ENCODE measurements at places on chromosomes 3 and 15. TPM values are rescaled to one million over a fixed set of nuclear protein-coding genes. Genes with fewer than 3 reads are reported as not detected.

- DNase-seq: no peak
Measured at GRCh38 chr15:79896131-79896633, 632 bp downstream of the MTHFS start.

DNA sequence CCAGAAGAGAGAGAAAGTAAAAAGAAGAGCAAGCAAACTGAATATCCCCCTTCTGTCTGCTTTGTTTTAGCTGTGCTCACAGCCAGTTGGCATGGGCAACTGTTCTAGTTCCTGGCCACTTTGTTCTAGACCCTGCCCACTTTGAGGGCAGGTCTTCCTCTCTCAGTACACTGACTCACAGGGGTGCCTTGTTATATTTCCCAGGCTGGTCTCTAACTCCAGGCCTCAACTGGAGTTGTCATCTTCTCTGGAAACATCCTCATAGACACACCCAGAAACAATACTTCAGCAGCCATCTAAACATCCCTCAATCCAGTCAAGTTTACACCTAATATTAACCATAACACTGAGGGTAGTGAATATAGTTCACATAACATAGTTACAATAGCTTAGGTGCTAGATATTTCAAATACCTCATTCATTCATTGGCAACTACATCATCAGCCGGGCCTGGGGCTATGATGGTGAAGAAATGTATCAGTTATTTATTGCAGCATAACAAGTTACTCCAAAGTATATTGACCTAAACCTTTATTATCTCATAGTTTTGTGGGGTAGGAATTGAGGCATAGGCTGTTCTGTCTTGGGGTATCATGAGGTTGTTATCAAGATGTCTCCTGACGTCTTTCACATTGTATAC is 106.0 kb downstream of the UBE2E2 start:
- no peak for DNase-seq

- no peak for DNase-seq
Measured at GRCh38 chr15:54803134-54803808, 393.5 kb downstream of the RSL24D1 start.

DNA sequence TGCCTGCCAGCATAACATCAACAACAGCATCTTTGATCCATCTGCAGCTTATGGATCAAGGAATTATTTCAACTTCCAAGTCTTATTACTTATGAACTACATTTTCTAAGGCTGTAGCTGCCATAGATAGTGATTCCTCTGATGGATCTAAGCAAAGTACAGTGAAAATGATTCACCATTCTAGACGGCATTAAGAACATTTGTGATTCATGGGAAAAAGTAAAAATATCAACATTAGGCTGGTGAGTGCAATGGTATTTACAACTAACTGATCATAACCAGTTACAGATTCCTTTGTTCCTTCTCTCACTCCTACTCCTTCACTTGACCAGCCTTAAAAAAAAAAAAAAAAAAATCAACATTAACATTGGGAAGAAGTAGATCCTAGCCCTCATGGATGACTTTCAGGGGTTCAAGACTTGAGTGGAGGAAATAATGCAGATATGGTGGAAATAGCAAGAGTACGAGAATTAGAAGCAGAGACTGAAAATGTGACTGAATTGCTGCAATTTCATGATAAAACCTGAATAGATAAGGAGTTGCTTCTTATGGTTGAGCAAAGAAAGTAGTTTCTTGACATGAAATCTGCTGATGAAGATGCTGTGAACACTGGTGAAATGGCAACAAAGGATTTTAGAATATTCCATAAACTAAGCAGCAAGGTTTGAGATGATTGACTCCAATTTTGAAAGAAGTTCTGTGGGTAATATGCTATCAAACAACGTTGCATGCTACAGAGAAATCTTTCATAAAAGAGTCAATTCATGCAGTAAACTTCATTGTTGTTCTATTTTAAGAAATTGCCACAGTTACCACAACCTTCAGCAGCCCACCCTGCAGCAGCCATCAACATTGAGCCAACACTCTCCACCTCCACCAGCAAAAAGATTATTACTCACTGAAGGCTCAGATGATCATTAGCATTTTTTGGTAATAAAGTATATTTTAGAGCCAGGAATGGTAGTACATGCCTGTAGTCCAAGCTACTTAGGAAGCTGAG is 22.8 kb downstream of the SLC12A6 start:
- DNase-seq: no peak

Gene CP
- total RNA-seq: not detected

Gene CHRNA7
- 0.39 TPM for total RNA-seq

DNA sequence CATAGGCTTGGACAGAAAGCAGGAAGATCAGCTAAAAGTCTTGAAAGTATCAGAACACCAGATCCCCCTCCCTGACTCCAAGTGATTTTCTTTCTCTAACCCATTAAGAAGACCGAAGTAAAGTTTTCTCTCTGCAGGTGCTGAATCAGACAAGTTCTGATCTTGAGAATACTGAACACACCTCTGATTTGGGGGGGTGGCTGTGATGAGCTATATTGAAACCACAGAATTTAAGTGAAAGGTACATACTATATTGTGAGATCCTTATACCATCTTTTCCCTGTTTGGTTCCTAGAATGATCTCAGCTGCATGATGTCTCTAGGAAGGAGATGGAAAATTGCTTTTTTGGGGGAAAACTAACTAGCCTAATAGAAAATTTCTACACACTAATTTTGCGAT is 196.0 kb downstream of the DIPK2A start:
- DNase-seq: no peak

GRCh38 chr15:71687902-71688508 is 122.3 kb upstream of the NR2E3 start:
- no peak for DNase-seq

Measured in activated naive CD4-positive, alpha-beta T cell treated with anti-CD3 and anti-CD28 coated beads, Interleukin-2, amount 50 U/mL, for 72 hours (primary cell).